Kidney epithelial cell (primary cell): ENCODE measurements at places on chromosomes 11 and 22. TPM values are rescaled to one million over a fixed set of nuclear protein-coding genes. Genes with fewer than 3 reads are reported as not detected.

- DNase-seq = no peak
Observed at GRCh38 chr11:74232311-74232950, 61.3 kb downstream of the PPME1 start.

DNA sequence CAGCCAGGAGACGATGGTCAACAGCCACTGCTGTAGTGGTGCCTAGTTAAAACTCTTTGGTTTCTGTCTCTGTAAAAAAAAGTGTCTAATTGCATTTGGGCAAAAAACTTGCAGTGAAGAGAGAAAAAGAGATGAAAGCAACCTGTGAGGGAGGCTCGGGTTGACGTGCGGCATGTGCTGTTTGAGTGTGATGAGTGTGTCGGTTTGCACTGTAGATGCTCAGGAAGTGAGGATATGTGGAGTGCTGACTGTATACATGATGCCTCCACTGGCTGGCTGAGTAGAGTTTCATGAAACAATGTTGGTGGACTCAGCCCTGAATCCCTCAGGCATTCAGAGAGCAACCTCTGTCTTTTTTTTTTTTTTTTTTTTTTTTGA lies 4.3 kb upstream of the DGCR6L start:
- no peak for DNase-seq

DNA sequence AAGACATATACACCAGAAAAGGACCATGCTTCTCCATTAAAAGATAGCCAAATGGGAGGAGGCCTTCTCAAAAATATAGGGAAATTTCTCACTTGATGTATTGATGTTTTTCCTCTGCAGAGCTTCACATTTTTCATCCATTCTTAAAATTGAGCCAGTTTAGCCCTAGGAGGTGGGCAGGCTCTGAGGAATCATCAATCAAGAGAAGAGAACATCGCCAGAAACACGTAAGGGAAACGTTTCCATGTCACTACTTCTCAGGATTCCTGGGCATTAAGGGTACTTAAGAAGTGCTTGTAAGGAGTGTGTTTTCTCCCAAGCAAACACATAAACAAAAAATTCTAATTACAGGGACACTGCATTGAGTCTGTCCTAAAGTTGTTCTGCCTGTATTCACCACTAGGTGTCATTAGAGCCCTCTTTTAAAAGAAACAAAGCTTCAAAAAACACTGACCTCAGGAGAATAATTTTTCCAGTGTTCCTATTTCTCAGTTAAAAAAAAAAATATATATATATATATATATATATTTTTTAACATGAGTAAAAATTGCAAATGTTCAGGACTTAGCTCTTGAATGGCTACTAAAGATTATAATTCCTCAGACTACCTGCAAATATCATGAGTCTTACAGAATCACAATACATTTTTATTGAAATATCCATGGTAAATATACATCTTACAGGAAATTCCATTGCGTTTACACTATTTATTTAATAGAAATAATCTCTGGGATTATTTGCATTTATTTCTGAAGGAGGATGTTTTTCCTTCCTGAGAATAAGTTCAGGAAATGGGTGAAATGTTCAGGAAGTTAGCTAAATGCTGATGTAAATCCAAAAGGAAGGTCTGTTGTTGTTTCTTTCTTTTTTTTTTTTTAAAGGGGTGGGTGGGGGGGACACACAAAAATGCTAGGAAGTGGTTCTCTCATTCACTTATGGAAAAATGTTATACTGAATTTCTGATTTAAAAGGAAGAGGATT lies 16.0 kb downstream of the FZD4 start:
- no peak for DNase-seq

DNA sequence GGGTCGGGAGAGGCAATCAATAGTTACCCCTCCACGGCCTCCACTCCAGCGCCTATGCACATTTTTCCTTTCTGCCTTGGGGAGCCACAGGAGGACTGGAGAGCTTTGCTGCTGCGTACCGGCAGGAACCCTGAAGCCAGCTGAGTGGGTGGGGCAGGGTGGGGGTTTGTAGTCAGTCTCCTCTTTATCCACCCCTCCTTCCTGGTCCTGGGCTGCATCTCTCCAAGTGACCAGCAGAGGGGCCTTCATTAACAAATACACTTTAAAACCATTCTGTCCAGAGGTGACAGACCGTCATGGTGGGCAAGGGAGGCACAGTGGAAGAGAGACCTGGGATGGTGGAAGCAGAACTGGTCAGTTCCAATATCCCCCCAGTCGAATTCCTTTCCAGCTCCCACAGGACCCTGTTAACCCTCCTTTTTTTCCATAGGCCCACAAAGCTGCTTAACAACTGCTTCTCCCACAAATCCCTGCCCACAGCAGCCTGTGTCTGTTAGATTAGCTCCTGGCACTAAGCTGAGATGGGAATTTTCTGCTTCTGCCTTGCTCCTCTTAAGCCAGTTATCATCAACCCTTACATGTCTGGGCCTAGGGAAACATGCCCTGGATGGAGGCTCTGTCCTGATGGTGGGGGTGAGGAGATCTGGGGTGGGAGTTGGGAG lies 3.9 kb upstream of the ABCG4 start:
- peak; percentile 45 for DNase-seq

GRCh38 chr11:58912124-58912523 lies 27.2 kb upstream of the GLYATL1 start:
- DNase-seq = no peak

DNA sequence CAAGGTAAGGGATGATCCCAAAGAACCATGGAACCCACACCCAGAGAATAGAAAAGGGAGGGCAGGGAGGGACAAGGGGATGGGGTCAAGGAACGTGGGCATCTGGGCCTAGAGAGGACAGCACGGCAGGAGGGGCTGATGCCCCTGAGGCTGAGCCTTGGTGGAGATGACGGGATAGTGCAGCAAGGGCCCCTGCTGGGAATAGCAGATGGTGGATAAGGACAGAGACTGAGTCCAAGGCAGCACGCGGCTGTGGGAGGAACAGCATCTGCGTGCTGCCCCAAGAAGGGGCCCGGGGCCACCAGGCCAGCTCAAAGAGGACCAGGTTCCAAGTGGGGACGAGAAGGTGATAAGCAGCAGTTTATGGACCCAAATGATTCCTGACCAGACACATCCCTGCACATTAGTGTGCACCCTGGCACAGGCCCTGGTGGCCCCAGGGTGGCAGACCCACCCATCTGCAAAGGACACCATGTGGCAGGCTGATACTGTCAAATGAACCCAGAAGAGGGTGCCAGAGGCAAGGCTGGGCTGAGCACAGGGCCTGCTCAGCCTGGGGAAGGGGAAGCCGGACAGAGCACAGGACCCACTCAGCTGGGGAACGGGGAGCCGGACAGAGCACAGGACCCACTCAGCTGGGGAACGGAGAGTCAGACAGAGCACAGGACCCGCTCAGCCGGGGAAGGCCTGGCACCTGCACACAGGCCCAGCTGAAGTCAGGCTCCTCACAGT lies 12.8 kb upstream of the TESMIN start:
- no peak for DNase-seq

- DNase-seq = no peak
Observed at GRCh38 chr11:123406441-123407129, 23.5 kb upstream of the GRAMD1B start.

GRCh38 chr11:111735262-111736116 lies 30.7 kb downstream of the PPP2R1B start:
- peak; percentile 97 for DNase-seq

DNA sequence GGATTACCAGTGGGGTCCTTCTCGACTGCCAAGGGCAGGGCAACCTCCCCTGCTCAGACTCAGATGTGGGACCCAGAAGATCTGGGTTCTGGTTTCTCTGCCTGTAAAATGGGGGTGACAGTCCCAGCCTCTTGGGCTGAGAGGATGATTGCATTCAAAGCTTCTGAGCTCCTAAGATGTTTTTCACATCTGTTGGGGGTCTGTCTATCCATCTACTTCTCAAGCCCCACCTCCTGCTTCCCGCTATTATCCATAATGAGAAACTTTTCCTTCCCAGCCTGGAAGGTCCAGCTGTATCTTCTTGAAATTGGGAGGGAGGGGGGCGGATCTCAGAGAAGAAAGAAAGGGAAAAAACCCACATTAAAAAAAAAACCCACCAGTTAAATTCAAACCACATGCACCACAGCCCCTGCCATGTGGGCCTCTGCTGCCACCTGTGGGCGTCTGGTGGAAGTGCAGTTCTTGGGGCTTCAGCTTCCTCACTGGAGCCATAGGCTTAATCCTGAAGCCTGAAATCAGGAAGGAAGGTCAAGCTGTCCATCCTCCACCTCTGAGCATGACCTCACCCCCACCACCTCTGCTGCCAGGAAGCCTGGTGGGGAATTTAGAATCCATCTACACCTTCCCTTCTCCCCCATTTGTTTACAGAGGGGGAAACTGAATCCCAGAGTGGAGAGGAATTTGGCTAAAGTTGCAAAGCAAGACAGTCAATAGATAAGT lies 27.3 kb downstream of the ARHGEF17 start:
- DNase-seq = no peak

DNA sequence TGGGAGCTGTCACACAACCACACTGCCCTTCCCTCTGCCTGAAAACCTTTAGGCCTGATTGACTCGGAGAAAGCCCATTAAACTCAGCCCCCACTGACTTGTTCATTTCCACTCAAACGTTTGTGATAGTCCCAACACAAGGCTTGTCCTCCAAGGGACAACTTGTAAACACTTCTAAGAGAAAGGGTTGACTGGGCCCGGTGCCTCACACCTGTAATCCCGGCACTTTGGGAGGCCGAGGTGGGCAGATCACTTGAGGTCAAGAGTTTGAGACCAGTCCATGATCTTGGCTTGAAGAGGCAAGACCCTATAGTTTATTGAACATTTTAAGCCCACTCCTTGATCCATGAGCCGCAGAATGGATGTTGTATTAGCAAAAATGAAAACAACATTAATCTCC lies 63.3 kb upstream of the PRODH start:
- no peak for DNase-seq

DNA sequence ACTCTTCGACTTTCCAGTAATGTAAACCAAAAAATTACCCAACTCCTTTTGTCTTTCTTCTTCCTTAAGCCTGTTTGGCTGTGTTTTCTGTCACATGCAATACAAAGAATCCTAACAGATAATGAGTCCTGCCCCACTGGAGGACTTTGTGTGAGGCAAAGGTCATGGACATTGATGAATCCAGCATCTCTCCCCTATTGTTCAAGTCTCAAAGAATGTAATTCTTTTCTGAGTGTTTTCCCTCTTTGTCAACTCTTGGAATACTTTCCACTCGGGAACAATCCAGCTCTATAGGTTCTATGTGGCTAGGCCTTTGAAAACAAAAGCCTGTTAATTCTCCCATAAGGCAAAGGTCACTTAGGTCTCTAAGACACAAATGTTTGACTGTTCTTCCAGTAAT lies 100.7 kb downstream of the FAR1 start:
- no peak for DNase-seq

DNA sequence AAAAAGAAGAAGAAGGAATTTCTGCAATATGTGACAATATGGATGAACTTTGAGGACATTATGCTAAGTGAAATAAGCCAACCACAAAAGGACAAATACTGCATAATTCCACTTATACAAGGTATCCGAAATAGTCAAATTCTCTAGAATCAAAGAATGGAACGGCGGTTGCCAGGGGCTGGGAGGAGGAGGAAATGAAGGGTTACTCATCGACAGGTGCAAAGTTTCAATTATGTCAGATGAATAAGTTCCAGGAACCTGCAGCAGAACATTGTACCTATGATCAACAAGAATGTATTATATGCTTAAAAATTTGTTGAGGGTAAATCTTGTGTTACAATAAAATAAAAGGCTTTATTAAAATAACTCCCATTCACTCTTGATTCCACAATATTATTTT lies 49.0 kb downstream of the SC5D start:
- DNase-seq = no peak

GRCh38 chr11:94185416-94186084 lies 56.9 kb downstream of the PANX1 start:
- DNase-seq = no peak

DNA sequence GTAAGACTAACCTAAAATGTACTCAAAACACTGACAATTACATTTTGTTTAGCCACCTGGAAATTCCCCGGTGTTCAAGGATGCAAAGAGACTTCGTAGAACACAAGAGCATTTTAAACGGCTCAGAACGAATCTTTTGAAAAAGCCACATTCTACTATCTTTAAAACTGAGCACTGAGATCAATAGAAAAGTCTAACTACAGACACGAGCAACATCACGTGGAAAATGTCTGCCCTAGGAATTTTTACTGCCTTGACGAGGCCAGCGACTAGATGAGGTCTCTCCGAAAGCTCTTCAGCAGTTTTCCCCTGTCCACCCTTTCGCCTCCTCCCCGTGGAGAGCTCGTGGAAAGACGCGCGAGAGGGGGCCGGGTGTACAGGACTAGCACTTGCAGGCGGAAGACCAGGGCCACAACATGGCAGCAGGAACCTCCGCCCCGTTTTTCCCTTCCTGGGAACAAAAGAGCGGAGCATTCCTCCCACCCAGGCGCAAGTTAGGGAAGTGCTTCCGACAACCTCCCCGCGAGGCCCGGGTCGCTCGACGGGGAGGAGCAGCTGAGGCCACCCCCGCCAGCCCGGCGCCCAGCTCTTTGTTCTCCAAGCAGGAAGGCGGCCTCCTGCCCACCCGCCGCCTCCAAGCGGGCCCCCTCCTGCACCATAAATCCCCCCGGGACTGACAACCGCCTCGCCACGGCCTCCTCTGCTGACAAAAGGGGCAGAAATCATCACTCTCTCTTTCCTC lies 1.1 kb downstream of the EIF4G2 start:
- DNase-seq = no peak

GRCh38 chr22:37486224-37486845 lies at the start of gene MFNG:
MFNG (minus strand) TSS chr22:37486384; CDS start chr22:37486177, 207 bp downstream.
- DNase-seq = no peak

GRCh38 chr22:46501701-46502100 lies 35.7 kb downstream of the CELSR1 start:
- DNase-seq = peak; percentile 72

GRCh38 chr22:44205516-44206329 lies 25.0 kb downstream of the PARVG start:
- DNase-seq = no peak

- DNase-seq = no peak
Observed at GRCh38 chr11:103928040-103928801, 108.2 kb upstream of the DDI1 start.

- DNase-seq = no peak
Observed at GRCh38 chr22:38290347-38290746, 17.5 kb upstream of the TMEM184B start.

The OR51B2 gene
- total RNA-seq = not detected in 2 replicates

The PTPRCAP gene
- total RNA-seq = 2.5 and 3.0 TPM in 2 replicates

The RGL4 gene
- total RNA-seq = not detected in 2 replicates

The SLC43A3 gene
- total RNA-seq = 108 and 155 TPM in 2 replicates

The SUSD2 gene
- 0.17 and 0.62 TPM in 2 replicates for total RNA-seq

The KLHDC7B gene
- total RNA-seq = 16.3 and 20.1 TPM in 2 replicates

The BIK gene
- 28.5 and 31.3 TPM in 2 replicates for total RNA-seq

The SCO2 gene
- 2.3 and 5.7 TPM in 2 replicates for total RNA-seq
